ENCODE measurements at places on chromosomes 6 and 20. TPM values are rescaled to one million over a fixed set of nuclear protein-coding genes. Genes with fewer than 3 reads are reported as not detected.

- H3K36me3 ChIP-seq = no peaks in the 10 kb centered on the region
- H3K4me3 ChIP-seq = no peak overlapping the region
These were observed 195.9 kb downstream of the TENT5A start for GRCh38 chr6:81556551-81556950.

DNA sequence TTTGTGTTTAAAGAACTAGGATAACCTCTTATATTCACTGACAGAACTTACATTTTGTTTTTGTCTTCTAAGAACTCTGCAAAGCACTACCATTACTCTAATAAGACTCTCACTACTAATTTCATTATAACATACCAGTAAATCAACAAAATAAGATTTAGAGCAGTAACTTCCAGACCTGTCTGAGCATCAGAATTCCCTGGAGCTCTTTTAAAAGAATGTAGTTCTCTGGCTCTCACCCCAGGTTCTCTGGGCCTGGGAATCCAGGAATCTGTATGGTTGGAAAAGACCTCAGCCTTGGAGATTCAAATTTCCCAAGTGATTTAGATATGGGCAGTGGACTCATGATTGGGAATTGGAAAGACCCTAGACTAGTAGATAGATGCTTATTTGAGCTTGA is 89.4 kb downstream of the JAG1 start:
- no peak overlapping the region for H3K27ac ChIP-seq
- no peaks in the 10 kb centered on the region for H3K36me3 ChIP-seq
- no peak for DNase-seq
- no peak overlapping the region for H3K4me3 ChIP-seq
- H3K4me1 ChIP-seq = no peaks in the 10 kb centered on the region

- H3K4me1 ChIP-seq = no peaks in the 10 kb centered on the region
- no peaks in the 10 kb centered on the region for H3K27me3 ChIP-seq
- H3K4me3 ChIP-seq = no peak overlapping the region
- no peak overlapping the region for H3K27ac ChIP-seq
These were observed 112.5 kb downstream of the EDN3 start for GRCh38 chr20:59412875-59413284.

- DNase-seq = no peak
- H3K27ac ChIP-seq = no peak overlapping the region
- peaks cover 5% of the 10 kb centered on the region for H3K4me1 ChIP-seq
These were observed 130.1 kb downstream of the NFATC2 start for GRCh38 chr20:51412333-51412871.

DNA sequence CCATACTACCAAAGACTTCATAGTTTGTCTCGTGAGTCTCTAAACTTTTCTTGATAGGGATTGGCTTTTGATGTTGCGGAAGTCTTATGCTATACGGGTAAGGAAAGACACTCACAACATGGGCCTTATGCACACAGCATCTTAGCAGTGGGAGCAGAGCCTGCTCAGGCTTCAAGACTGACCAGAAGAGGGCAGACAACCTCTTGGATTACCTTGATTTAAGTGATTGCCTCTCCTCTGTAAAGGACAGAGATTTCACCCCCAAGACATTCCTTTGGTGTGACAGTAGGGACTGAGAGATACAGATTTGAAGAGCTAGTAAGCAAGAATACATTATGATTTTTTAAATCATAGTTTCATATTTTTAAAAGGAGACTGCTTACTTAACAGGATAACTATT is 71.0 kb upstream of the SAMD3 start:
- DNase-seq = no peak
- H3K4me1 ChIP-seq = no peaks in the 10 kb centered on the region
- no peaks in the 10 kb centered on the region for H3K27me3 ChIP-seq
- no peak overlapping the region for H3K4me3 ChIP-seq
- no peaks in the 10 kb centered on the region for H3K36me3 ChIP-seq

DNA sequence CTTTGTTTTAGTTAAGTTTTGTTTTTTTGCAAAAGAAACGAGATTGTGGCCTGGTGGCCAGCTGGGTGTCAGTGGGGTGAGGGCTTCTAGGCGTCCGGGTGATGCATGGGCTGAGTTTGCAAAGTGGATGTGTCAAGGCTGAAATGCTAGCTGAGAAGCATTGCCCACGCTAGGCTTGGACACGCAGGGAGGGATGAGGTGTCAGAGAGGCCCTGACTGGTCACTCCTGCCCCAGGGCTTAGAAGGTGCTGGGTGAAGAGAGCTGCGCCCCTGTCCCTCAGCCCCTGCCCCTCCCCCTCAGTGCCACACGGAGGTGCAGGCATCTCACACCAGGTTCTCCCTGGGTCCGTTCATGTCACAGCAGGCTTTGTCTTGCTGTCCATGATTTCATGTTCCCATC is 8.1 kb downstream of the OSBPL2 start:
- no peak overlapping the region for H3K4me3 ChIP-seq
- H3K4me1 ChIP-seq = no peaks in the 10 kb centered on the region
- no peak overlapping the region for H3K27ac ChIP-seq

DNA sequence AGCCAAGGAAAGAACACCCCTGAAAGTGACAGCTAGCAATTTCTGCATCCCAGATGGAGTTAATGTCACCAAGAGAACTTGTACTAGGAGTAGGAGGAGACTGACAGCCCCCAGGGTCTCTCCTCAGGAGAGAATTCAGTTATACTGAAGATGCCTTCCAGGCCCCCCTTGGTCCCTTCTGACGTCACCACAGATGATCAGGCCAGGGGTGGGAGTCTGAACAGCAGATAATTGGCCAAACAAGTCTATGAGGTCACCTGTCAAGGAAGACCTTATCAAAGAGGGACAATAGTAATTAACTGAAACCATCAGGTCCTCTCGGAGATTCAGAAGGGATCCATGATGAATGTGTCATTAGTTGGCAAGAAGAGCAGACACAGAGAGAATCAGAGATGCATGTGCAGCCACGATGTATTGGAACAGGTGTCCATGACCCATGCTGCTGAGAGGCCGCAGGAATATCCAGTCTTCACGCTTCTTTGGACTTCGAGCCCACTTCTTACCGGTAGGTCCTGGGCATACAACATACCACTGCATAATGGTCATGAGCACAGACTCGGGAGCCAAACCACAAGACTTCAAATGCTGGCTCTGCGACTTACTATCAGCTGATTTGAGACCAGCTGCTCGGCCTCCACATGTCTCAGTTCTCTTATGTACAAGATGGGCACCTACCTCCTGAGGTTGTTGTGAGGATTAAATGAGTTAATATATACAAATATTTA is 10.2 kb downstream of the TRIM10 start:
- no peaks in the 10 kb centered on the region for H3K36me3 ChIP-seq
- no peak overlapping the region for H3K4me3 ChIP-seq
- H3K27ac ChIP-seq = no peak overlapping the region

- no peak overlapping the region for H3K27ac ChIP-seq
- no peak overlapping the region for H3K4me3 ChIP-seq
- H3K27me3 ChIP-seq = no peaks in the 10 kb centered on the region
- no peaks in the 10 kb centered on the region for H3K36me3 ChIP-seq
- DNase-seq = no peak
These were observed 555.3 kb upstream of the CHD6 start for GRCh38 chr20:42173440-42173839.

GRCh38 chr6:164926686-164927085 is 382.7 kb downstream of the C6orf118 start:
- no peak overlapping the region for H3K4me3 ChIP-seq
- DNase-seq = no peak
- H3K27ac ChIP-seq = no peak overlapping the region
- H3K4me1 ChIP-seq = no peaks in the 10 kb centered on the region
- no peaks in the 10 kb centered on the region for H3K36me3 ChIP-seq
- no peaks in the 10 kb centered on the region for H3K27me3 ChIP-seq

The NEDD9 gene
- 36.2 TPM for total RNA-seq

The PPP1R14C gene
- 2.9 TPM for total RNA-seq

The KHDRBS2 gene
- total RNA-seq = not detected

The ZNF451 gene
- 91.7 TPM for total RNA-seq

The EDN1 gene
- 4.4 TPM for total RNA-seq

The C20orf173 gene
- not detected for total RNA-seq

The CD2AP gene
- 14.7 TPM for total RNA-seq

Data from uterus (tissue), 4 donors.